Activated CD4-positive, CD25-positive, alpha-beta regulatory T cell treated with anti-CD3 and anti-CD28 coated beads, Interleukin-2, amount 50 U/mL, for 72 hours (primary cell): ENCODE measurements at places on chromosomes 12 and 14.

GRCh38 chr12:47270782-47271664 lies 191.3 kb upstream of the AMIGO2 start:
- DNase-seq: no peak

GRCh38 chr12:113057565-113058485 lies 1.3 kb downstream of the DTX1 start:
- DNase-seq: no peak

- DNase-seq: no peak
Measured at GRCh38 chr12:32502693-32503502, 103.5 kb downstream of the FGD4 start.

- no peak for DNase-seq
Measured at GRCh38 chr12:62907561-62907960, 27.4 kb downstream of the PPM1H start.

DNA sequence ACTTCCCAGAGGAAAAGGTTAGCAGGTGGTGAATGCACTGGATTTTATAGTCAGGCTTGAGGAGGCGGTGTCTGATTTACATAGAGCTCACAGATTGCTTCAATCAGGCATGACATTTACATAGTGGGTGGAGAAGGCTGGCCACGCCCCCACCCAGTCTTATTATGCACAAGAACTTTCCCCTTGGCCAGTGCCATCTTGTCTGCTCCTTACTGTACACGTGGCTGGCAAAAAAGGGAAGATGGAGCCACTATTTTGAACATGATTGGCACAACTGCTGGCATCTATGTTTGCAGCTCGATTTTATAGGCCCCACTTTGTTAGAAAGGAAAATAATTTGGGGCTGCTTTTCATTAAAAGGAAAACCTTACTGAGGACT lies 10.9 kb upstream of the LGMN start:
- peak; percentile 49 for DNase-seq

DNA sequence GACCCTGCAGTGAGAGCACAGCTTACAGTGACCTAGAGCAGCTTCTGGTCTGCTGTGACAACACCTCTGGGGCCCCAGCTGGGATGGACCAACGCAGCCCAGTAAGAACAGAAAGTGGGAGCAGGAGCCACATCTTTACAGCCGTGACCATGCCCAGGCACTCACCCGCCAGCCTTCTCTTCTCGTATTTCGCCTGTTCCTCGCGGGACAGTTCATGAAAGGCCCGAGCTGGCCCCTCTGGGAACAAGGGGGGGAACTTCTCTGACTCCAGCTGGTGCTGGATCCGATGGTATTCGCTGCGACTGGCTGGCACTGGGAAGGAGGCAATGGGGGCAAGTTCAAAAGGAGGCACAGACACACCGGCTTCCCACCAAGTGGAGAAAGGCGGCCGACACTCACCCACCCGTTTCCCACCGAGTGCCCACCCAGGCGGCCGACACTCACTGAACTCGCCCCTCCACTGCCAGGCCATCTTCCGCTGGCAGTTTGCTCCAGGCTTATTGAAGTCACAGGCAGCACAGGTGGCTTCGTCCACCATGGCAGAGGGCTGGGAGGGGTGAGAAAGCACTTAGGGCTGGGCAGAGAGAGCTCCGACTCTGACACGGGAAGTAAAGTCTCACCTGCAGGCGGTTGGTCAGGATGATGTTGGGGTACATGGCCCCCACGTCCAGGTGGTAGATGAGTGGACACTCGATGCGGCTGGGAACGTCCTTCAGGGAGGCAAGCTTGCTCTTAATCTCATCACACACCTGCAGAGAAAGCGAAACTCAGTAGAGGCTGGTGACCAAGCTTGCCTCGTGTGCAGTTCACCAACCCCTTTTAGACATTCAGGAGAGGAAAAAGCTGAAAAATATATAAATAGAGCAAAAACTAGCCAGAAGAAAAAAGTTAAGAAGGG lies 18.7 kb downstream of the POLE start:
- no peak for DNase-seq

GRCh38 chr12:2177003-2177402 lies 124.2 kb downstream of the CACNA1C start:
- DNase-seq: no peak

DNA sequence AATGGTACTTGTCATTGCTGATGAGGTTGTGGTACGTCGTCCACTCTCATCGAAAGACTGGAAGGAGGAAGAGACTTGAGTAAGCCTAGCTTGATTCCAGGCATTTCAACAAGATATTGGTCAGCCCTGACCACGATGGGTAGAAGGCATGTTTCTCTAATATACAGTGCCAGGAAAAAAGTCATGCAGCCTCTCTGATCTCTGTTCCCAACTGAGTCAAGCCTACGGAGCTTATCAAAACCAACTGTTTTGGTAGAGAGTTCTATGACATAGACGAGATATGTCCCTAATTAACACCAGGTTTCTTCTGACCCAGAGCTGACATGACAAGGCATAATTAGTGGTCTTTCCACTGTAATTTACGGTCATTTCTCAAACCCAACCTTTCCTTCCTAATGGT lies 58.5 kb downstream of the NIN start:
- DNase-seq: no peak

DNA sequence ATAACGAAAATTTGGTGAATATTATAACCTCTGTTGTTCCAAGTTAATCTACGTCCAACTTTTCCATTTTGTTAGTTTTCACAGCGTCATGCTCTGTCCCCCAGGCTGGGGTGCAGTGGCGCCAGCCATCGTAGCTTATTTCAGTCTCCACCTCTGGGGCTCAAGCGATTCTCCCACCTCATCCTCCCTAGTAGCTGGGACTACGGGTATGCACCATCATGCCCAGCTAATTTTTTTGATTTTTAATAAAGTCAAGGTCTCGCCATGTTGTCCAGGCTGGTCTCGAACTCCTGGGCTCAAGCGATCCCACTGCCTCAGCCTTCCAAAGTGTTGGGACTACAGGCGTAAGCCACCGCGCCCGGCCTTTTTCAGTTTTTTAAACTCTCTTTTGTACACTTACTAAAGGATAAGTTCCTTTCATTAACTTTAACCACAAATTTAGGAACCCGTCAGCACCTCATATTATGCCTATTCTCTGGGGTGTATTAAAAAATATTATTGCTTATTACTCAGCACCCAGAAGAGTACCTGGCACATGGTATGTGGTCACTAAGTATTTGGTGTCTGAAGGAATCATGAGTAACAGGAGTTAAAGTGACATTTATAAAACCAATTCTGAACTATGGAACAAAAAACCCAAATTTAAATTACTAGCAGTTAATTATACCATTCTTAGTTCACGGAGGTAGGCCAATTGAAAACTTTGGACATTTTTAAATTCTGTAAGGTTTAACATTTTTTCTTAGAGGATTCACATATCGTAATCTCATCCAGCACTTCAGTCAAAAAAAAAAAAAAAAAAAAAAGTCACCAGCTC lies 925 bp upstream of the MIPOL1 start:
- DNase-seq: no peak

- no peak for DNase-seq
Measured at GRCh38 chr12:111226680-111227079, 142.2 kb downstream of the PHETA1 start.

DNA sequence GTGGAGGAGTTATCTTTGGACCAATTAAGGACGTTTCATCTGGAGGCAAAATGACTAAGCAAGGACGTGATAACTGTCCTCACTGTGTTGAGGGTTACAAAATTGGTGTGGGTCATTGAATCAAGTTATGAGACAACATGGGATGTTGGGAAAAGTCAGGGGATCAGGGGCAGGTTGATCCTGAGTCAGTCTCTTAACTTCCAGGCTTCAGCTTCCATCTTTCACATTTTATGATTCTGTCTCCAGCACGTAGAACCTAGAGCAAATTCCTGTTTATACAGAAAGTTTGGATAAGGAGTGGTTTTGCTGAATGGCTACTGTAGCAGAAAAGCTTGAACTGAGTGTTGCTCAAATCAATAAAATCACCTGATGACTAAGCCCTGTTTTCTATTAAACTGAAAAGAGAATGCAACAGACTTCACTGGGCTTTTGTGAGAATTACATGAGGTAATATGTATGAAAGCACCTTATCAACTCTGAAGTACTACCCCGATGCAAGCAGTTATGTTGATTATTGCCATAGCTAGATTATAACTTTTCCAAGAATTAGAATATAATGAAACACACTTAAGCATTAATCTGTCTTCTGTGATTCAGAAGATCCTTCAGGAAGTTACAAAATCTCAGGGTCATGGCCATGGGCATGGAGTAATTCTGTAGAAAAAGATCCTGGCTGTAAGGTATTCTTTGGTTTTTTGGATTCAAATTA lies 184.8 kb downstream of the ETV6 start:
- DNase-seq: no peak

- no peak for DNase-seq
Measured at GRCh38 chr12:82972624-82973023, 285.9 kb downstream of the TMTC2 start.

DNA sequence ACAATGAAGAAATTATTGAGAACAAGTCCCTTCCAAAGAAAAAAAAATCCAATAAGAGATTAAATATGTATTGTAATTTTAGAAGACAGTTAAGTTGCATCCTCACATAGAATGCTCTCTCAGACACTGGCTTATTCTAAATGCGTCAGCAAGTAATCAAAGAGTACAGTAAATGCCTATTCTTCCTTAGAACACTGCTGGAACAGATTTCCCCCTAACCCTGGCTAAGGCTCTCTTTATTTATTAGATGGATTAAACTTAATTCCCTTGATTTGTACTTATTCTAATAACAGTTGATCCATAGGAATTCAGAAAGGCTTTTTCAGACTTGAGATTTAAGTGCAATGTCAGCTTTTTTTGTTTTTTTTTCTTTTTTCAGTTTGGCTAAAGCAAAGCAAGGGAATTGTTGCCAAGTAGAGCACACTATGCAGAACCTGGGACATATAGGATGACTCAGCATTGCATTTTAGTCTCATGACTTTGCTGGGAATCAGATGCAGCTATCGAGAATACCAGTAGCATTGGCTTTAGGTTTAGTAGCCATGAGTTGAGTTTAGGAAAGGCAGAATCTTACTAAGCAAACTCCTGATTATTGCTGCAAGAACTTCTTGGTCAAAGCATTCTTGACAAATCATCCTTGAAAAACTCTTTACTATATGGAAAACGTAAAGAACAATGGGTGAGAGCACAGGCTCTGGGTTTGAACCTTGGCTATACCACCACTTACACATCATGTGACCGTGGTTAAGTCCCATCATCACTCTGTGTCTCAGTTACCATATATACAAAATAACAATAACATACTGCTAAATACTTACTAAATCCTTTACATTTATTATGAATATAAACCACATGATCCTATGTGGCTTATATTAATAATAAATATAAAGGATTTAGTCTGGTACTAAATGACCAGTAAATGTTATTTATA lies 26.7 kb downstream of the MED21 start:
- DNase-seq: no peak

GRCh38 chr12:91781114-91781513 lies 364.5 kb downstream of the BTG1 start:
- DNase-seq: no peak

- peak; percentile 65 for DNase-seq
Measured at GRCh38 chr12:49098035-49098451, 3.4 kb upstream of the DHH start.

- no peak for DNase-seq
Measured at GRCh38 chr12:50220363-50220995, 53.3 kb upstream of the CERS5 start.

- no peak for DNase-seq
Measured at GRCh38 chr12:32902287-32902997, 5.9 kb upstream of the PKP2 start.

DNA sequence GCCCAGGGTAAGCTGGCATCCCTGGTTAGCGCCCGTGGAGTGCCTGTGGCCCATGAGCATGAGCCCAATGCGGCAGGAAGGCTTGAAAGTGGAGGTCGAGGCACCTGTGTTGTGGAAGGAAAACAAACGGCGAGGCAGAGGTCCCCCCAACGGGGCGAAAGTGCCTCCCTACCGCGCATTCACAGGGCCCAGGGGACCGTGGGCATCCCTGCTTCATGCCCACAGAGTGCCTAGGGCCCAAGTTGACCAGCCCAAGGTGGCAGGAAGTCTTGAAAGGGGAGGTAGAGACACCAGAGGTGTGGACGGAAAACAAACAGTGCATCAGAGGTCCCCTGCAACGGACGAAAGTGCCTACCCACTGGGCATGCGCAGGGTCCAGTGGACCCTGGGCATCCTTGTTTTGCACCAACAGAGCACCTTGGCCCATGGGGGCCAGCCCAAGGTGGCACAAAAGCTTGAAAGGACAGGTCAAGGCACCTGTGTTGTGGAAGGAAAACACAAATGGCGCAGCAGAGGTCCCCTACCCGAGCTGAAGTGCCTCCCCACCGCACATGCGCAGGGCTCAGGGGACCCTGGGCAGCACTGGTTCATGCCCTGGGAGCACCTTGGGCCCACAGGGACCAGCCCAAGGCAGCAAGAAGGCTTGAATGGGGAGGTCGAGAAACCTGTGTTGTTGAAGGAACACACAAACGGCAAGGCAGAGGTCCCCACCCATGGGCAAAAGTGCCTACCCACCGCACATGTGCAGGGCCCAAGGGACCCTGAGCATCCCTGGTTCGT lies 377.5 kb downstream of the ALG10 start:
- peak; percentile 25 for DNase-seq

GRCh38 chr12:82574191-82574590 lies 112.5 kb upstream of the TMTC2 start:
- no peak for DNase-seq

GRCh38 chr12:80814453-80814852 lies 97.7 kb downstream of the MYF5 start:
- no peak for DNase-seq

DNA sequence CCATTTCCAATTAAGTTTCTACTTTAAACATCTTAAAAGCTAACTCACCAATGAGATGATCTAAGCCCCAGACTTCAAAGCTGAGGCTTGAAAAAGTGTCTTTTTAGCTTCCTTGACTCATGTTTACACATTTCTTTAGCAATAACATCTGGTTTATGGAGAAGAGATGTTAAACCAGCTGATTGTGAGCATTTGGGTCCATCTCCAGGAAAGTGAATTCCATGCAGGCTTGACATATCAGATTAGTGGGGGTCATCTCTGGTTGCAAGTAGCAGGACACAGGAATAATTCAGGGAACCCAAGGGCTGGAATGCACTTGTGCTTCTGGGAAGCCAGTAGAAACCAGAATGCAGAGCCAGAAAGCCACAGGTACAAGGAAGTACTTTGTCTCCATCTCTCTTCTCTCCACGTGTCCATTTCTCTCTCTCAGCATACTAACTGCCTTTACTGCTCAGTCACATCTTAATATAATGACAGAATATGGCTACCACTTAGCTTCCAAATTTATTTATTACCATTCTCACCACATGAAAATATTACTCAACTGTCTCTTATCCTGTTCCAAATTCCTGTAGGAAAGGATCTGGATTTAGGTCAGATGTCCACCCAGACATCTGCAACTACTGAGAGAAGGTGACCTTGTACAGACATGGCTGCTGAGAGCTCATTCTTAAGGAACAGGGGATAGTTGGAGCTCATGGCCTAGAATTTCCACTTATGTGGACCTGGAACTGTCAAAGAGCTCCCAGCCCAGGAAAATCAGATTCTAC lies 104.4 kb downstream of the SCN8A start:
- no peak for DNase-seq

- DNase-seq: no peak
Measured at GRCh38 chr12:127770118-127770517, 496.9 kb upstream of the TMEM132C start.
